KG1 (cell line): ENCODE measurements at places on chromosomes 3 and 15.

DNA sequence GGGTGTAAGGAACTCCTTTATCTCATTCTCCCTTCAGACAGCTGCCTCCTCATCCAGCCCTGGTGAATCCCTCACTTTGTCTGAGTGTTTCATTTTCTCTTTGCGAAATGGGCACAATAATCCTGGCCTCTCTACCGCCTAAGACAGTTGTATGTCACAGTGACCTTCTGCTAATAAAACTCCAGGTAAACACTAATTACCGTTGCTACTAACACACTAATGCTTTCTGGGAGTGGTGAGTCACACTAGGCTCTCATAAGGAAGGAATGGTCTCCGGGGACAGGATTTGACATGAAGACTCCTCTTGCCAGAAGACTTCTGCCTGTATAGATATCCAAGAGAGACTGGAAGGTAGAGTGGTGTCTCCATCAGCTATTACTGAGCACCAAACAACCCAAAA is 71.7 kb upstream of the SNRK start:
- no peak for DNase-seq

DNA sequence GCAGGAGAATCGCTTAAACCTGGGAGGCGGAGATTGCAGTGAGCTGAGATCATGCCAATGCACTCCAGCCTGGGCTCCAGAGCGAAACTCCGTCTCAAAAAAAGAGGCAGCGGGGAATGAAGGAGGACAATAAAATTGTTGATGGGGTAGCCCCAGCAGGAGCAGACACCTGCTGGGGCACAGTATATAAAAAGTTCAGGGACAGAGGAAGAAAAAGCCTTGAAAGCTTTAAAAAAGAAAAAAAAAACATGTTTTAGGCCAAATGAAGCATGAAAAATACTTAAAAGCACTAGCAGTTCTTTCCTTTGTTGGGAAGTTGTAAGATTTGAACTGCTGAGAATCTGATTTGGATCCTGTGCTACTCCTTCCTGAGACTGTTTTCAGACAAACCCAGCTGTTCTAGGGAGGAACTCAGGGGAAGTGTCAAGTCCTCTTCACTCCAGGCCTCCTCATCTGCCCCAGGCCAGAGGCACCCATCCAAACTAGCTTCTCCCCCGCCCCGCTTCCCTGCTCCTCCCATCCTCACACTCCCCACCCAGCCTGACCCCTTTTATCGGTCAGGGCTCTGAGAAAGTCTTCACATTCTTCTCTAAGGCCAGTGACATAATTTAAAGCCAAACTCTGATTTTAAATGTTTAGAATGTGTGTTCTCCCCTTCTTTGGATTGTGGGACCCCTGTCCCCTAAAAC is 4.9 kb downstream of the IL17RD start:
- no peak for DNase-seq

- DNase-seq: no peak
Observed at GRCh38 chr3:155283092-155284056, 10.1 kb downstream of the STRIT1 start.

DNA sequence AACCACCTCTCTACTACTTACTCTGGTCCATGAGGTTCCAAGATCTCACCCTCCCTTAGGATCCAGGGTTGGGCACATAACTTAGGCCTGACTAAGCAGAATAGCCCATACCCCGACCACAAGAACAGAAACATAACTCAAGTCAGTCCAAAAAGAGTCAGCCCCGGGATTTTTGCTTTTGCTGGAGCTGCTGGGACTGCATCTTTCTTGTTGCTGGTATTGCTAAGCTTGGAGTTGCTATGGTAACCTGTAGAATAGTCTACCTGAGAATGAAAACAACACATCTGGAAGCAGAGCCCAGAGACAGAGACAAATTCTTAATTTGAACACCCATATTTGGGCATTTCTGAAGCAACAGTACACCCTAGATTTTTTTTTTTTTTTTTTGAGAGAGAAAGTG is 6.5 kb downstream of the RUBCN start:
- no peak for DNase-seq

- no peak for DNase-seq
Observed at GRCh38 chr3:42780892-42781700, 8.0 kb upstream of the CCDC13 start.

GRCh38 chr3:113222451-113223086 is 11.2 kb downstream of the BOC start:
- DNase-seq: no peak

DNA sequence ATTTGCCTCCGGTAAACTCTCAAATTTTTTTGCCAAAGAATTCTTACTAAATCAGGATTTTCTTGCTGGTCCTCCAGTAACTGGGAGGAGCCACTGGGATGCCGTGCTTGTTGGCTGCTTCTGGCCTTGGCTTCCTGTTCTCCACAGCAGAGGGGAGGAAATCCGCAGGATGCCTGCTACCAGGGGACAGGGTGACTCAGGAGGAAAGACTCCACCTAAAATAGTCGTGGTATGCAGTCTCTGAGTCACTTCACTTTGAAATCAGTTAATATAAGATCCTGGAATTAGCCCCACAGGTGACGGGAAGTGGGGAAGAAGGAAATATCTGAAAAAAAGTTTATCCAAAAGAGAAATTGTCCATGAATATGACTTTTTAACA is 6.5 kb upstream of the TM4SF18 start:
- peak; percentile 58 for DNase-seq

DNA sequence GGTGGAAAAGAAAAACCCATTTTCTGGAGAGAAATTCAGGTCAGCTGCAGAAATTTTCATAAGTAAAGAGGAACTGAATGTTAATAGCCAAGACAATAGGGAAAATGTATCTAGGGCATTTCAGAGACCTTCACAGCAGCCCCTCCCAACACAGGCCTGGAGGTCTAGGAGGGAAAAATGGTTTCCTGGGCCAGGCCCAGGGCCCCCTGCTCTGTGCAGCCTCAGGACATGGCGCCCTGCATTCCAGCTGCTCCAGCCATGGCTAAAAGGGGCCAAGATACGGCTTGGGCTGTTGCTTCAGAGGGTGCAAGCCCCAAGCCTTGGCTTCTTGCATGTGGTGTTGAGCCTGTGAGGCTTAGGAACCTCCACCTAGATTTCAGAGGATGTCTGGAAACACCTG is 92.2 kb downstream of the C3orf70 start:
- no peak for DNase-seq

DNA sequence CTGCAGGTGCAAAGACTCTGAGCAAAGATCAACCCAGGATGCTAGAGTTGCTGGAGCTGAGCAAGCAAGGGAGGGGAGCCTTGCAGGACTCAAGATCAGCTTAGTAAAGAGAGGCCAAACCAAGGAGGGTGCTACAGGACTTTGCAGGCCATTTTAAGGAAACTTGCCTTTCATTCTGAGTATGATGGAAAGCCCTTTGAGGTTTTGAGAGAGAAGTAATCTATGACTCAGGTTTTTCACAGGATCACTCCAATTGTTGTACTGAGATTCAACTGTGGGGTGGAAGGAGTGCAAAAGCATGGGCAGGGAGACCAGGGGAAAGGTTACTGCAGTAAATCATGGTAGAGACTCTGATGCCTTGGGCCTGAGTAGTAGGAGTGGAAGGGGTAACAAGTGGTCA is 260.4 kb upstream of the GPR149 start:
- no peak for DNase-seq

DNA sequence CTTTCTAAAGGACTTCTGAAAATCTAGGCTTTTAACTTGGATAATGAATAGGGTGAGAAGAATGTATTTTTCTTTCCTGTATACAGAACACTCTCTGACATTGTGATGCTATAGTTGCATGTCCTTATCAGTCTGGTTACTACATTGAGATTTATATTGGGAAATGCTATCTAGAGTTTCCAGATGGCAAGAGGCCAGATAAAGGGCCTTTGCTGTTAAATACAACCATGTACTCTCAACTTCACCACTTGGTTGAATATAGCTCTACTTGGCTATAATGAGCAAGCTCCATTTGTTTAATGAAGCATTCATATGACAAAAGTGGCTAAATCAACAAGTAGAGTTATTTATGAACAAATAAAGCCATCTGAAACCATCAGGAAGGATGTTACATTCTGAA is 91.0 kb downstream of the IGSF11 start:
- DNase-seq: no peak

DNA sequence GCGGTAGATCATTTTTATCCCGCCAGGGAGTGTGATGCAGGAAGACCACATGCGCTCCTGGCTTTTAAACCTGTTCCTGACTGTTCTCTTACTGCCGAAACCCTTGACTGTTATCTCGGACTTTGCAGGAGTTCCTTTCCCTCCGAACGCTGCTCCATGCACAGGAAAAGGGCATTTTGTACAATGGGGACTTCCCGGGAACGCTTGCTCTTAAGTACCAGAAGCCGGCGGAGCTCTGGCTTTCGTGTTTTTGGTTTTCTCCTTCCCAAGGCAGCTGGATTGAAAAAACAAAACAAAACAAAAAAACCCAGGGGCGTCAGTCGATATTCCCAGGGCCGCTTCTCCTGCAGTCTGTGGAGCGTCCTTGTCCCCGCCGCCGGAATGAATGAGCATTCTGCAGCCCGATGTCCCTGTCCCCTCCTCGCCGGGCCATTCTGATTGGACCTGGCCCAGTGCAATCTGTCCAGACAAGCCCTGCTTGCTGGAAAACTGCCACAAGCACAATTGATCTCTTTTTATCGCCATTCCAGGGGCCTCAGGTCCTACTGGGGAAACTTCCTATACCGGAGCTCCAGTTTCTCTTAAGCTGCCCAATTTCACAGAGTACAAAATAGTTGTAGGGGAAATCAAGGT is 44.8 kb downstream of the SLC6A1 start:
- DNase-seq: no peak

DNA sequence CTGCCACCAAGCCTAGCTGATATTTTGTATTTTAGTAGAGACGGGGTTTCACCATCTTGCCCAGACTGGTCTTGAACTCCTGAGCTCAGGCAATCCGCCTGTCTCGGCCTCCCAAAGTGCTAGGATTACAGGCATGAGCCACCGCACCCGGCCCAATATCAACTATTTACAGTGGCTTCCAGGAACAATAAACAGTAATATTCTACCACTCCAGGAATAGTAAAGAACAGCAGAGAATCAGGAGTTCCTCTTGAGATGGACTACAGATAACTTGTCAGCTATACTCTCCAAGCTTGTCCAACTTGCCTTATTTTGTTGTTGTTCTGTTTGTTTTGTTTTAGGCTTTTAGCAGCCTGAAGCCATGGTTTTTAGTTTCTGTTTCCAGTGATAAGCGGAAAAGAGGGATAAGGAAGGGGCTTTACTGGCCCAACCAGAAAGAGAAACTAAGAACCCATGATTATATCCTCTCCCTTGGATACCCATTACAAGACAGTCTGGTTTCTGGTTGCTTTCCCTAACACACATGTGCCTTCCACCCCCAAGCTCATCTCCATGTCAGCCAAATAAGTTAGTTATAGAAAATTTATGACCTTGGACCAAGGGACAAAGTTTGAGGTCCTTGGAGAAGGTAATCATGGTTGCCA is 36.7 kb downstream of the ARHGEF3 start:
- no peak for DNase-seq

- DNase-seq: no peak
Observed at GRCh38 chr15:43930079-43930478, 103.3 kb downstream of the WDR76 start.

DNA sequence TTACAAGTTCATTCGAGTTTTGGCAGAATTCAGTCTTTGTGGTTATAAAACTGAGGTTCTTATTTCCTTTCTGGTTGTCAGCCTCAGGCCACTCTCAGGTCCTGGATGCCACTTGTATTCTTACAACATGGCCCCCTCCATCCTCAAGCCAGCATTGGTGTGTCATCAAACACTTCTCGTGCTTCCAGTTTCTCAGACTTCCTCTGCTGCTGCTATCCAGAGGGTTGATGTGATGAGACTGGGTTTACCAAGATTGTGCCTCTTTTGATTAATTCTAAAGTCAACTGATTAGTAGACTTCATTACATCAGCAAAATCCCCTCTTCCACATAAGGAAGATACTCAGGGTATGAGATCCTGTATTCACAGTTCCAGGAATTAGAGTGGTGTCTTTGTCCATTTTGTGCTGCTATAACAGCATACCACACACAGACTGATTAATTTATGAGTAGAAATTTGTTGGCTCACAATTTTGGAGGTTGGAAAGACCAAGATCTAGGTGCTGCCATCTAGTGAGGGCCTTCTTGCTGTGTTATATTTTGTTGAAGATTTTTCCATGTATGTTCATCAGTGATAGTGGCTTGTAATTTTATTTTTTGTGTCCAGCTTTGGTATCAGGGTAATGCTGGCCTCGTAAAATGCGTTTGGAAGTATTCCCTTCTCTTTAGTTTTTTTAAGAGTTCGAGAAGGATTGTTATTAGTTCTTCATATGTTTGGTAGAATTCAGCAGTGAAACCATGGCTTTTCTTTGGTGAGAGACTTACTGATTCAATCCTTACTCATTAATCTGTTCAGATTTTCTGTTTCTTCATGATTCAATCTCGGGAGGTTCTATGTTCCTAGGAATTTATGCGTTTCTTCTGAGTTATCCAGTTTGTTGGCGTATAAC is 11.1 kb downstream of the LRCH3 start:
- peak; percentile 49 for DNase-seq
